Stimulated activated memory B cell treated with anti-CD40 and anti-IgM and Interleukin-4, amounts not matched to agents 10 μg/mL and 1 μg/mL and 100 μg/mL, for 72 hours (primary cell): ENCODE measurements at places on chromosomes 3 and 15.
A peak's percentile ranks its signal among the peaks of the same experiment; 100 is the strongest.

GRCh38 chr3:175193815-175194518 is 334.8 kb downstream of the NAALADL2 start:
- no peak for ATAC-seq

- no peak for ATAC-seq
Observed at GRCh38 chr3:16890597-16891333, 6.0 kb downstream of the PLCL2 start.

DNA sequence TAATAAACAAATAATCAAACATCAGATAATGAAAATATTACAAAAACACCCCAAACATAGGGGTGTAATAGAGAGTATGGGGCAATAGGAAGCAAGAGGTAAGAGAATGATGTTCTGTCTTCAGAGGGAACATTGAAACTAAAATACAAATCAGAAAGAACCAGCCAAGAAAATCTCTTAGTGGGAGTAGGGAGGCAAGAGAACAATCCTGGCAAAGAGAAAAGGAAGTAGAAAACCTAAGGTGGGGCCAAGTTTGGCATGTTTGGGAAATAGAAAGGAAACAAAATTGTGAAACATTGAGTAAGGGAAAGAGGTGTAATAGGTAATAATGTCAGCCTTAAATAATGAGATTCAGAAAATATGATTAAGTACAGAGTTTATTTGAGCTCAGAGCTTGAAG is 467.1 kb downstream of the RBMS3 start:
- no peak for ATAC-seq

DNA sequence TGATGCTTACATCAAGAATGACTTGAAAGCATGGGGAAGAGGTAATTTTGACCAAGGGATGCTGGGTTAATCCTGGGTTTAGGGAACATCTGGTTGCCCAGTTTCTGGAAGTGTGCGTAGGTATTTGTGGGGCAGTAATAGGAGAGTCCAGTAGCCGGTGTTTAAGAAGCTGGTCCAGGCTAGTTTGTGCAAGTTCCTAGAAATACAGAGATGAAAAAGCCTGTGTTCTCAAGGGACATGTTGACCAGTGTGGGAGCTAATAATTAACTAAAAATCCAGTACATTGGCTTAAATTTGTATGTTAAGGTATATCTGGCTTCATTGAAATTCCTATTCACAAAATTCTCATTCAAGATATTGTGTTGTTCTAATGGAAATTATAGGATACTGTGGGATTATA is 51.2 kb downstream of the UBE2E2 start:
- no peak for ATAC-seq

- ATAC-seq: no peak
Observed at GRCh38 chr3:65793495-65794200, 245.1 kb downstream of the MAGI1 start.

DNA sequence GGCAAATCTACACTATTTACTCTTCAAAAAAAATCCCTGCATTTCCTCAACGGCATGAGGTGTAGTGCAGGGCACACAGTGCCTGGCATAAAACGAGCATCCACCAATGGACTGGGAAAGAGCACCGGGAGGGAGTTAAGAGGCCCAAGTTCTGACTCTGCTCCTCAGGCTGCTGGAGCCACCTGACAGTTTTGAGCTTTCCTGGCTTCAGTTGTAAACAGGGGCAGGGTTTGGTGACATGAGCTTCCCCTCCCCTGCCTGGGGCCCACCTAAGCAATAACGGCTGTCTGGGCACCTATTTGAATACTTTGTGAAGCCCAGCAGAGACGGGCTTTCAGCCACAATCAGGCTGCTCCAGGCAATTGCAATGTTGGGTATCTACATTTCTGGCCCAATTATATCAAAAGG is 16.4 kb downstream of the CA12 start:
- ATAC-seq: no peak

DNA sequence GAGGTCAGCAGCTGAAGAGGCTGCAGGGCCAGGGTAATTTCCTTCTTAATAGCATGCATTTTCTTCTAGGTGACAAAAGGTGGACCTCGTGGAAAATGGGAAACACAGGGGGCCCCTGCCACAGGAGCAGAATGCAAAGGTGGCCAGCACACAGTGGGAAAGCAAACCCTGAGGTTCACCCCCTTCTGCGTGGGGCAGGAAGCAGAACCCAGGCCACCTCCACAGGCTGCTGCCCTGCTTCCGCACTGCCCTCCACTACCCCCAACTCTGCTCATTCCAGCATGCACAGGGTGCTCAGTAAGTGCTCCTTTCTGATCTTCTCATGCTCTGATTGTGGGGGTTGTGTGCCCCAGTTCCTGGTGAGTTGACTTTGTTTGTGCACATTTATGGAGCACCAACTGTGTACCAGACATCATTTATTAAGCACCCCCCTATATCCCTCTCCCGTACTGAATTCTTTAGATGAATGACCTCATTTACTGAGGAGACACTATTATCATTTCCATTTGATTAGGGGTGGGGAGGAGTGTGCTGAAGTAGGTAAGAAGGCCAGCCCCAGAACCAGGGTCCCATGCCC is 12.7 kb upstream of the FGD5 start:
- ATAC-seq: no peak

DNA sequence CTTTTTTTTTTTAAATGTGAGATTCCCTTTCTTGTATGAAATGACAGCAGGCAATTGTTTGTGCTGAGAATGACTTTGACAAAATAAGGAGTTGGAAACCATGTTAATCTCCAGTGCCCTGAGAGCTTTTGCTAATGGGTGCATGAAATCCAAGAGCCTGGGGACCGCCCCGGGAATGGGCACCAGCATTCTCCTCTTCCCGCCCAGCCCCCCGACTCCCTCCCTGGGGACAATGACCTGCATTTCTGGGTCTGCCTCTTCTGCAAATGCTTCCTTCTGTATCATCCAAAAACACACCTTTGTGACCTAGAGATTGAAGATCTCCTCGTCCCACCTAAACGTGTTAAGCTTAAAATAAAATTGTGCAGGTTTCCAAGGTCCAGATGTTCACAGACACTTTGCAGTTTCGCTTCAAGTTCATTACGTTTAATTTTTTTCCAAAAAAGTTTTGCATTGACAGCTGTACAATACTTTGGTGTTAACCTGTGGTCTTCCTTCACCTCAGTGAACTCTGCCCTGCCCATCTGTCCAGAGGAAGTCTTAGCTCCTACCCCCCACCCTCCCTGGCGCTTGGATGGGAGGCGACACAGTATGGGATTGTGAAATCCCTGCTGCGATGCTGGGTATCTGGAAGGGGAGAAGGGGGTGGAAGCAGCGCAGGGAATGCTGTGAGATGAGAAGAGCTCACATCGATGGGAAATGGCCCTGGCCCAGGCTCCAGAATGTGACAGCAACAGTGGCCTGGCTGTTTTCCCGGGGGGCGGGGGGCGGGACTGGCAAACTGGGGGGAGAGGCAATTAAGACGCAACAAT is 50.1 kb downstream of the TLE3 start:
- ATAC-seq: no peak

- no peak for ATAC-seq
Observed at GRCh38 chr3:177119829-177120228, 77.5 kb downstream of the TBL1XR1 start.

- ATAC-seq: no peak
Observed at GRCh38 chr15:80455668-80456442, 51.7 kb downstream of the ARNT2 start.

DNA sequence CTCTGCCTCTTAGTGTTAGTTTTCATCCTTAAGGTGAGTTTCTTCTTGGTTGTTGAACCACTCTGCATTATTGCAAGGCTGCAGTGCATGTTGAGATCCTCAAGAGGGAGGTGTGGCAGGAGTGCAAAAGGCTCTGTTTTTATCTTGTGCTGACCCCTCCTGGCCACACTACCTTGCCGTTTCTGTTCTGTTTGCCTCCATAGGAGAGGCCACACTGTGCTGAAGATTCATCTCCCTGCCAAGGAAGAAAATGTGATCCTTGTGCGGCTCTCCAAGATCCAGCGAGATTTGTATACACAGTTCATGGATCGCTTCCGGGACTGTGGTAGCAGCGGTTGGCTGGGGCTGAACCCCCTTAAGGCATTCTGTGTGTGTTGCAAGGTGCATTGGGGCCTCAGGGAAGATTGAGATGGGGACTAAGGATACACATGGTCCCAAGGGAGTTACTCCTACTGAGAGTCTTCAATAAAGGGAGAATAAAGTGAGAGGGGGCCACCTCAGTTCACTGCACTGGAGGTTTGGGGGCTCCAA is 33.0 kb upstream of the TEX264 start:
- peak; percentile 75 for ATAC-seq

DNA sequence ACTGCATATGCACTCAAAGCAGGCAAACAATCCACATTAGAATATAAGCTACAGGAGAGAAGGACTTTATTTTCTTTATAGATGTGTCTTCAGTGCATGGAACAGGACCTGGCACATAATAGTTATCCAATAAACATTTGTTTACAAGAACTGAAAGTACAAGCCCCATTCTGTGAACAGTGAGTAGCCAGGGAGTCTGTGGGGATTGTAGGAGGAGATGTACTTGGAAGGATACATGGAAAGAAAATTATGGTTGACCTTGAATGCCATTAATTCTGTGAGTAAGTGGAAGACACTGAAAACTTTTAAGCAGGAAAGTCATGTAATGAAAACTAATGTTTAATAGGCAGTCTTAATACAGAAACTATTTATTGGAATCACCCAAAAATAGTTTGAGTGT is 28.3 kb downstream of the MASP1 start:
- no peak for ATAC-seq

DNA sequence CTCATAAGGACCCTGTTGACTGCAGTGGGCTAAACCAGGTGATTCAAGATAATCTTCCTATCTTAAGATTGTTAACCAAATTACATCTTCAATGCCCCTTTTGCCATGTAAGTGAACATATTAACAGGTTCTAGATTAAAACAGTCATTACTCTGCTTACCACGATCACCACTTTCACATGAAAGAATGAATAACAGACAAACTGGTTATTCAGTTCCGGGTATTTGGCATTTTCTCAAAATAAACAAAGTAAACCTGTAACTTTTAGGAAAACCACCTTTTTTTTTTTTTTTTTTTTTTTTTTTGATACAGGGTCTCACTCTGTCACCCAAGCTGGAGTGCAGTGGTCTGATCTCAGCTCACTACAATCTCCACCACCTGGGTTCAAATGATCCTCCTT is 131.2 kb downstream of the IMPG2 start:
- no peak for ATAC-seq

DNA sequence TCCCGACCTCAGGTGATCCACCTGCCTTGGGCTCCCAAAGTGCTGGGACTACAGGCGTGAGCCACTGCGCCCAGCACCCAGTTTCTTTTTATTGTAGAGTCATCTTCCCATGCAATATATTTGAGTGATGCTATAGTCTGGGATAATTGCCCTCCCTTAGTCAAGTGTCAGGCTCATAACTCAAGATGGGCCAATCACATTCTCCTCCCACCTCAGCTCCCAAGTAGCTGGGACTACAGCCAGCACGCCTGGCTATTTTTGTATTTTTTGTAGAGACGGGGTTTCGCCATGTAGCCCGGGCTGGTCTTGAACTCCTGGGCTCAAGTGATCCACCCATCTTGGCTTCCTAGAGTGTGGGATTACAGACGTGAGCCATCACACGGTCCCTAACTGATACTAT is 15.2 kb upstream of the PTPN9 start:
- no peak for ATAC-seq

DNA sequence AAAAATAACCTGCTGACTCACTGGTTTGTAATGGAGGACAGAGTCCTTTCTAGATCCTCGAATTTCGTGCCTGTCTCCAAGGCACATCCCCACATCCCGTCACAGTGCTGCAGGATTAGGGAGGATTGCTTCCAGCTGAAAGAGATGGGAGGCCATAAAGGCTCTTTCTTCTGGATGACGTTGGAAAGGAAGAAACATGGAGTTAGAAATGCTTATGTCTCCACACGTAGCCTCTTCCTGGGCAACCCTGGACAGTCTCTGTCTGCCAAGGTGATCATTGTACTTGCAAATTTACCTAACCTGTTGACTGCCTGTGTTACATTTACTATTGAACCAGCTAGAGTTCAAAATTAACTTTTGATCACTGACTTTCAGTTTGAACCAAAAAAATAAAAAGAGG is 27.6 kb upstream of the VILL start:
- no peak for ATAC-seq

GRCh38 chr15:39746714-39747276 is 35.8 kb downstream of the FSIP1 start:
- ATAC-seq: no peak

DNA sequence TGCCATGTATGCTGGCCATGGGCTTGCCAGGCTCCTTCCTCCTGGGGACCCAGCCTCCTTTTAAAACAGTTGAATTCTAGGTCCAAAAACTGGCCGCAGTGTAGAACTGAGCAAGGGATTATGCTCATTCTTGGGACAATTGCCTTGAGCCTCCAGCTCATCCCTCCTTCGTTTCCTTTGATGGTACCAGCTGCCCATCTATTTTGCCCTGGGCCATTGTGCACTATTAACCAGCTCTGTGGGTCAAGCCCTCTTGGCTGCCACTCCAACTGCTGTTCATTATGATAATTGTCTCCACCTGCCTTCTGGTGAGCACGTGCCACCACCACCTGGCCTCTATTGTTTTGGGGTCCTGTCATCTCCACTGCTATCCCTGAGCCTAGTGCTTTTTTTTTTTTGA is 75.8 kb upstream of the SYN2 start:
- ATAC-seq: no peak

GRCh38 chr3:134769287-134769868 is 25.7 kb upstream of the EPHB1 start:
- ATAC-seq: no peak

GRCh38 chr15:76999996-77000395 is 5.1 kb downstream of the PSTPIP1 start:
- no peak for ATAC-seq

- ATAC-seq: no peak
Observed at GRCh38 chr3:134430950-134431445, 54.8 kb downstream of the ANAPC13 start.

- ATAC-seq: no peak
Observed at GRCh38 chr3:150073031-150073430, 102.3 kb upstream of the PFN2 start.

- ATAC-seq: no peak
Observed at GRCh38 chr15:101068961-101069653, 149.9 kb downstream of the LRRK1 start.

DNA sequence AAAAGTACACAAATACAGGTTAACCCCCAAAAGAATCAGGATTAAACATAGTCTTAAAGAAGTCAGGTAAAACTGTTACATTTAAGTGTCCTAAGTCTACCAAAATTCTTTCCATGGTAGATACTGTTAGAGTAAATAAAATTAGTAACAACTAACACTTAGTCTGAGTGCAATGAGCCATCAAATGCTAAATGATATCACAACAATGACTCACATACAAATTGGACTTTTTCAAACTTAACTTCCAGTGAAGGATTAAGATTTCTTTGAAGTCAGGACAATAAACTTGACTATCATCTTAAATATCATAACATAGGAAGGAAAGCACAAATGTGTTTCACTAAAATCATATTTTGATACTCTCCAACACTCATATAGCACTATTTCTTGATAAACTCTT is 43.9 kb downstream of the ZNF148 start:
- ATAC-seq: no peak

DNA sequence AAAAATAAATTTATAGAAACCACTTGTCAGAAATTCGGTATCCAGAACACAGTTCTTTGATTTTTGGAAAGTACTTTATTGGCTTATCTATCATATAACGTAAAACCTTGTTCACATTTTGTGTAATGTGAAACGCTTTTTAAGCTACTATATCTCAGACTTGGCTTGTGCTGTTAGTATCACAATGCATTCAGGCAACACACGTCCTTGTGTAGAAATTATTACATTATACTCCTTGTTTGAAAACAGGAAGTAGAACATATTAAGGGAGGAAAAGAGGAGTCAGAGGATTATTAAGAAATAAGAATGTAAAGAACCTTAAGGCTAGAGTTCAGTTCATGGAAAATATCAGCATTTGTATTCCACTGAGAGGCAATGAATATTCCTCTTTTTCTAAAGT is 1.6 kb downstream of the DNAJC13 start:
- no peak for ATAC-seq
